Stimulated activated CD4-positive, alpha-beta T cell treated with anti-CD3 and anti-CD28 coated beads, TNF-alpha, amount 100 ng/mL, for 1 hour (primary cell): ENCODE measurements at places on chromosomes 11 and 22.

DNA sequence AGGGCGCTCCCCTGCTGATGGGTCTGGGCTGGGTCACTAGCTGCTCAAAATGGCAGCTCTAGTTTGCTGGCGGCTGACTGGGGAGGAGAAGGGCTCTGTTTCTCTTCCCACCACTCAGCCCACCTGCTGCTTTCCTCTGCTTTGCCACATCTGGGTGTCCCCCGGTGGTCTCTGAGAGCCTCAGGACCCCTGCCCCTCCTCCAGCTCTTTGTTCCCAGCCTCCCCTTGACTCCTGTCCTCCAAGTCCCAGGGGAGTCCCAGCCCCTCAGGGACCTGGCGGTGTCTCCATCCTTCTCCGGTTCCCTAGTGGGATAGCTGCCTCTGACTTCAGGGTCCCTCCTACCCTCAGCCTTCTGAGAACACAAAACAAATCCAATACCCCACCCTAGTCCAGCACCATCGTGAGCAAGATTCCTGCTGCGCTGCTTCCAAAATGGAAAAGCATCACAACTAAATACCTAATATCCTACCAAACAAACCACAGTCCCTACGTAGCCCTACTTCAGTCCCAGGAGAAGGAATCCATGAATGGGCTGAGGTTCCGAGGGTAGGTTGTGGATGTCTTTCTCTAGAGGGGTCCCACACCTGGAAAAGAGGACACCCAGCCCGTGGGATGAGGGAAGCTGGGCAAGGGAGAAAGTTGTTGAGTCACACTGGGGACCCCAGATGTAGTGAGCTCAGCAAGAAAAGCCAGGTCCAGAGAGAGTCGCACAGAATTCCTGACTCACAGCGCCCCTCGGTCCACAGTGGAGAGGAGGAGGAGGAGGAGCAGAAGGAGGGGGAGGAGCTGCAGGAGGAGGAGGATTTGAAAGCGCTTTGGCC lies 45.0 kb upstream of the NNMT start:
- DNase-seq: no peak

GRCh38 chr22:42799461-42800405 lies 57.3 kb downstream of the ARFGAP3 start:
- no peak for DNase-seq

DNA sequence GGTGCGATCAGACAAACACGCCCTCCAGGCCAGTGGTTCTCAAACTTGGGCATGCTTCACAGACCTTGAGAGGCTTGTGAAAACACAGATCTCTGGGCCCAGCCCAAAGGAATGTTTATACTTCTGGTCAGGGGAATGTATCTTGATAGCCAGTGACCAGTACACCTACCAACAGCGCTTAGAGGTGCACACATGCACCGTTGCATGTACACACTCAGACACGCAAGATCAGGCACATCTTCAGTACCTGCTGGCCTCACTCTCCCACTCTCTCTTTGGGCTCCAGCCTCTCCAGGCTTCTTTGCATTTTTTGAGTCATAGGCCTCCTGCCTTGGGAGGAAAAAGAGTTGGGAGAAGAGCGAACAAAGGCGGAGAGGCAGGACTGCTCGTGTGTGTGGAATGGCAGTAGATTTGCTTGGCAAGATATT lies 11.7 kb upstream of the FXYD6 start:
- no peak for DNase-seq

GRCh38 chr11:118552341-118552740 lies 13.4 kb downstream of the IFT46 start:
- DNase-seq: no peak

DNA sequence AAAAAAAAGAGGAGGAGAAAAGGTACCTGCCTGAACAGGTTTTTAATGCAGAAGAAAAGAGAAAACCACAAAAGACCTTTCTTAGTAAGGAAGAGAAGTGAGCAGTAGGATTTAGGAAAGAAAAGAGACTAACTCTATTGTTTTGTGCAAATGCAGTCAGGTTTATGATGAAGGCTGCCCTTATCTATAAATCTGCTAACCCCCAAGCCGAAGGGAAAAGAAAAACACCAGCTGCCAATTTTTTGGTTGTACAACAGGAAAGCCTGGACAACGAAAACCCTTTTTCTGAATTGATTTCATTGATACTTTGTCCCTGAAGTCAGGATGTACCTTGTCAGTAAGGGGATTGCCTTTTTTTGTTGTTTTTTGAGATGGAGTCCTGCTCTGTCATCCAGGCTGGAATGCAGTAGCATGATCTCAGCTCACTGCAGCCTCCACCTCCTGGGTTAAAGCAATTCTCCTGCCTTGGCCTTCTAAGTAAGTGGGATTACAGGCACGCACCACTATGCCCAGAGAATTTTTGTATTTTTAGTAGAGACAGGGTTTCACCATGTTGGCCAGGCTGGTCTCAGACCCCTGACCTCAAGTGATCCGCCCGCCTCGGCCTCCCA lies 21.2 kb downstream of the POLD4 start:
- DNase-seq: no peak

DNA sequence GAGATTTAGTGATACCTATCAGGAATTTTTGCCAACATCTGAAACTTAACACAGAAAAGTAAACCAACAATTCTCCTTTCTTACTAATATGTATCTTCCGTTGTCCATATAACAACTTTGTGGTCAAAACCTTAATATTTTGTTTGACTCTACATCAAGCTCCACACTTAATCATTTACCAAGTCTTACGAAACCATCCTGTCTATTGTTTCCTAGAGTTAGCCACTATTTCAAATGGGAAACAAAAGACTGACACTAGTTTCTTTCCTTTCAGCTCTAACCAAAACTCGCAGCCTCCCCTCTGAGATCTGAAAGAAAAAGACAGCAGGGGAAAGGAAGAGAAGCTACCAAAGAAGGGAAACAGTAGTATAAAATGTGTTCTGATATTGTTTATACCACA lies 26.5 kb upstream of the PRDM10 start:
- DNase-seq: no peak

GRCh38 chr11:61372659-61373420 lies 10.7 kb downstream of the TMEM138 start:
- no peak for DNase-seq

GRCh38 chr11:69520186-69520916 lies 38.9 kb downstream of the LINC01488 start:
- DNase-seq: no peak

GRCh38 chr11:50030193-50030592 lies 2.5 kb upstream of the OR4C45 start:
- DNase-seq: no peak

- no peak for DNase-seq
Observed at GRCh38 chr11:100612766-100613165, 74.3 kb upstream of the ARHGAP42 start.
